ENCODE measurements at places on chromosomes 16 and 17.

DNA sequence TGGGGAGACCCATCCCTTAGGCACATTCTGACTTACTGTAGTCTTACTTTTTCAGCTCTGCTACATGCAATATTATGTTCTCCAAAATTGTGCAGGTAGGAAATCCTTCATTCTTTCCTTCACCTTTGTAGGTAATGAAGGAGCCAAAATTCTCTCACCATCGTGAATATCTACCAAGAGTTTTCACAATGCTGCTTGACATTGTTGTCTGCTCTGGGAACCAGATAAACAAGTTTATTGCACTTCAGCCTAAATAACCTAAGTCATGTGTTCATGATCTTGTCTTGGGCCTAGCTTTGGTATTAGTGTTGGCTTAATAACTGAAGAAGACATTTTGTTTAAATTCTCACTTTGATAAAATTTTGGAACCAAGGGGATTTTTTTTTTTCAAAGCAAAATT is 110.8 kb upstream of the ELAC2 start:
- DNase-seq = no peak

- no peak for DNase-seq
Observed at GRCh38 chr17:16254773-16255400, 37.9 kb downstream of the PIGL start.

DNA sequence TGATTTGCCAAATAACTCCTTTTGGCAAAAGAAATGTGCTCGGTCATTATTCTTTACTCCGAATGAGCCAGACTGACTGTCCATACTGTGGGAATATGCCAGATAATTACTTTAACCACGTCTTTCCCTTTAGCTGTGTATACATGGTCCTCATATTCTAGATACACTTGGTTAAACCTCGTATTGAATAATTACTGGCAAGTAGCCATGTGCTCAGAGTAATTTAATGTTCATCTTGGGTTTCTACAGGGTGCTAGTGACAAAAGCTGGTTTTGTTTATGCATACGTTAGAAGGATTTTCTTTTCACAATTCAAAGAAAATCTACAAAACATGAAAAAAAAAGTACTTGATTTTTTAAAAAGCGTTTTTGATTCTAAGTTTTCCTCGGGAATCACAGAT is 540.3 kb downstream of the KCNJ2 start:
- DNase-seq = no peak

DNA sequence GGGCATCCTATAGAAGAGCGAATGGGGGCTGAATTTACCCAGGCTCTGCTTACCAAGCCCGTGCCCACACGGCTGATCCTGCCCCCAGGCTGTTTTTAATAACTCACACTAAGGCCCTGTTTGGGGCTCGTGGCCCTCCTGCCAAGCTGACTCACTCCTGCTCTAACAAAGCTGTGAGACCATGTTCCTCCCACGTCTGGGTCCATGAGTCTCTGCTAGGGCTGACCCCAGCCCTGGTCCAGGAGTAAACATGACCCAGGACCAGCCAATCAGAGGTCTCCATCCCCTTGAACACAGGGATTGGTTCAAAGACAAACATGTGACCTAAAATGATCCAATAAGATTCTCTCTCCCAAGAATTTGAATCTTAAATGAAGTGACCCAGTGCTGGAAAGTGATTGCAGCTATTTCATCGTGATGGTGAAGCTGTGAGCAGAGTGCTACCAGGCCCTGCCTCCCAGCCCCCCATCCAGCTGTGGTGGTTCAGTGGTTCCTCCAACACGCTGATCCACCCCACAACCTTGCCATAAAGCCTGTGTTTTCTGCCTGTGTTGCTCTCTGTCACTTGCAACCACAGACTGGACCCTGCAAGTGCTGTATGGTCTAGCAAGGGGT is 57.2 kb downstream of the C16orf82 start:
- DNase-seq = no peak

- no peak for DNase-seq
Observed at GRCh38 chr17:82356845-82357355, 2.1 kb upstream of the TEX19 start.

GRCh38 chr17:27206447-27206846 is 87.5 kb upstream of the WSB1 start:
- no peak for DNase-seq

Measured in left hindlimb (tissue), 1 donor.